ENCODE measurements at places on chromosomes 5 and 9.

GRCh38 chr5:126926187-126926586 is 104.2 kb downstream of the MARCHF3 start:
- H3K4me3 ChIP-seq, result no peak overlapping the region
- H3K27ac ChIP-seq, result no peak overlapping the region
- no peak for DNase-seq
- H3K4me1 ChIP-seq, result no peaks in the 10 kb centered on the region
- H3K27me3 ChIP-seq, result no peaks in the 10 kb centered on the region

GRCh38 chr5:40227366-40227765 is 452.3 kb upstream of the PTGER4 start:
- H3K4me1 ChIP-seq, result no peaks in the 10 kb centered on the region
- no peaks in the 10 kb centered on the region for H3K27me3 ChIP-seq
- no peak overlapping the region for H3K4me3 ChIP-seq

DNA sequence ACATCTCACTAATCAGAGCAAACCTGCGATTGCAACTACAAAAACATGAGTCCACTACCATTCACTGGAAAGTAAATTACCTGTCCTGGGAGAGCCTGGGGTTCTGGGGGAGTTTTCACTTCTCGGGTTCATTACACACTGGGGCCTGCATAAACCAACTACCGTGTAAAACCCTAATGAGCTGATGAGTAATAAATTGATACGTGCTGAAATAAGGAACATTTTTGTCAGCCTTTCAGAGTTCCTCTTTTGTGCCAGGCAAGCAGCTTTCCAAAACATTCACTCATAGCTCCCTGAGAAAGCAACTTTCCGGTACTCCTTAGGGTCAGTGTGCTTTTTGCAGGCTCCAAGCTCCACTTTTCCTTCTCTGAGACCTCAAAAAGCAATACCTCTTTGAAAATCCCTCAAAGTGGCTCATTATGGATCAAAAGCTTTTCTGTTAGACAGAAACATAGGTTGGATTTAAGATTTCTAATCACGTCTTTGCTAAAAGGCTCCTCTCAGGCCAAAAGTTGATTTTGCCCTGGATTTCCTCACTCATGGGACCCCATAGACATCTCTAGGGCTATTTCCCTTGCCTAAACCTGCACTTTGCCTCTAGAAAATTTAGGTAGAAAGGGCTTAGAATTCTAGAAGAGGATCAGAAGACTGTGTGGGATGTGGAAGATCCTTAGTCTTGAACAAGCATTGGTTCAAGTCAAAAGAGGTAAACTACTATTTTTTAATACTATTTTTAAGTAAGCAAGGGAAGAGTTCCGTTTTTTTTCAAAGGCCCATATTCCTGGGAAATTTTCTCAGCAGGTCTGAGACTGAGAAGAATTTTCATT is 74.8 kb downstream of the ST8SIA4 start:
- no peaks in the 10 kb centered on the region for H3K36me3 ChIP-seq
- DNase-seq, result no peak
- H3K27ac ChIP-seq, result peak overlapping the region; percentile 53
- H3K4me1 ChIP-seq, result peaks cover 13% of the 10 kb centered on the region

DNA sequence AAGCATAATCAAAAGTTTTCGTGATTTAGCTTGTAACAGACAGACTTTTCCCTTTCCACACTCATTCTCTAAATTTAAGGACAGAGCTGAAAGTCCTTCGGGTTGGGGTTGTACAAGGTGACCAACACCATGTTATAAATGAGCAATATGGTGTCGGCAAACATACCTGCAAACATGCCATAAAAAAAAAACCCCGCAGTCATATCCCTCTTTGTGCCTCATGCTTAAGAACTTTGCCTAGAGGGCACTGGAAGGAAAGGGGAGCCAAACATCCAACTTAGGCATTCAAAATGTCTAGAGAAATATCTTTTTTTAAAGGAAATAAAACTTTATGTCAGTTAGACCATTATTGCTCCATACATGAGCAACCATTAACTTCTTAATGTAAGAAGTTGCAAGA is 73.2 kb downstream of the TLE1 start:
- H3K27ac ChIP-seq, result no peak overlapping the region
- no peaks in the 10 kb centered on the region for H3K27me3 ChIP-seq
- H3K4me1 ChIP-seq, result peaks cover 7% of the 10 kb centered on the region
- peaks cover 13% of the 10 kb centered on the region for H3K36me3 ChIP-seq
- no peak overlapping the region for H3K4me3 ChIP-seq
- no peak for DNase-seq

DNA sequence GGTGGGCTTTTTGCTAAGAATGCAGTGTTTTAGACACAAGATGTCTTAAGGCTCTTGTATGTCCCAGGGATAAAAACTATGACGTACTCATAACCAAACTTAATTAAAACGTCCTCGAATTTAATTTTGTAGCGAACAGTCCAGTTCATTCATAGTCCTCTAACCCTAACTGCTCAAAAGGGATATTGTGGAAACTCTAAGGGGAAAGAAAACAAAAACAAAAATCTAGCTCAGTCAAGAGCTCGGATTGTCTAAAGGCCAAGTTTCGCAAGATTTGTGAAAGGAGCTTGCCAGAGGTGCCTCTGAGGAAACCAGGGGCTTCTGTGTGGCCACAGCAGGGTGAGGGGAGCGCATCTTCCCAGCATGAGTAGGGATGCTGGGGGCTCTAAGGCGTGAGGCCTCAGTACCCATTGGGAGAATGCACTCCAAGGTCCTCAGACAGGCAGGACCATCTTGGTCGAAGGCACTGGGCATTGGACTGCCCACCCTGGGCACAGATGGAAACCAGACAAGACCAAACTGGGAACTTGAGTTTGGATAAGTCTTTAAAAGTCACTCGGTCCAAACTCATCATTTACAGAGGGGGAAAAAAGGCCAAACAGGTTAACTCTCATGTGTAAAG is 71.8 kb downstream of the PRRT1B start:
- peaks cover 6% of the 10 kb centered on the region for H3K4me1 ChIP-seq
- no peaks in the 10 kb centered on the region for H3K27me3 ChIP-seq
- peaks cover 98% of the 10 kb centered on the region for H3K36me3 ChIP-seq
- no peak overlapping the region for H3K27ac ChIP-seq
- no peak for DNase-seq

- H3K4me3 ChIP-seq, result no peak overlapping the region
- DNase-seq, result no peak
- no peaks in the 10 kb centered on the region for H3K36me3 ChIP-seq
Measured at GRCh38 chr5:43357878-43358281, 44.7 kb upstream of the HMGCS1 start.

DNA sequence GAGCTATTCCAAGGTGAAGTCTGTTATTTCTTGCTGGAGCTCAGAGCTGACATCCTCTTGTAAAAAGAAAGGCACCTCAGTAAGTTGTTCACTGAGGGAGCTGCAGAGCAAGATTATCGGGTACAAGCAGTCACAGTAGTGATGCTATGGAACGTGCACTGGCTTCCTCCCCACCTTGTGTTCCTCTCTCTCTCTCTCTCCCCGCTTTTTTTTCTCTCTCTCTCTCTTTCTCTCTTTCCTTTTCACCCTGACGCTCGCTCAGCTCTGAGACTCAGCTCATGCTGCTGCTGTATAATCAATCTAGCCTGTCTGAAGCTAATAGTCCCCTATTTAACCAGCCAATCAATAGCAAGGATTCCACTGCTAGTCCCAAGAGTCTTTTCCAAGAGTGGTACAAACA is 587.6 kb upstream of the CDH18 start:
- H3K4me3 ChIP-seq, result no peak overlapping the region
- no peaks in the 10 kb centered on the region for H3K27me3 ChIP-seq
- H3K4me1 ChIP-seq, result no peaks in the 10 kb centered on the region
- DNase-seq, result no peak

DNA sequence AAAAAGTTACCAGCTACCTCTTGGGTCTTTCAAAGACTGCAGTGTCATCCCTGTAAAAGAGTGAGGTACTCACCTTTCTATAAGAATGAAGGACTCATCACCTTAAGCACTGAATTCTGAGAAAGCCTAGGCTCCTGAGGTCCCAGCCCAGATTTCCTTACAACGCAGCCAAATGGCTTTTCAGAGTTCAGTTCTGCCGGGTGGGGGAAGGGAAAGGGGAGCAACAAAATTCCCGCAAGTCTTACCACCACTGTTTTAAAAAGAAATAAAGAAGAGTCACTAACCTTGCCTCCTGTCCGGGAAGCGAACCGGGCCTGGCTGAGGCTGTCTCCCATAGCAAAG is 373 bp downstream of the ADAMTS12 start:
- H3K4me3 ChIP-seq, result peak overlapping the region; percentile 52
- no peak for DNase-seq
- H3K4me1 ChIP-seq, result peaks cover 6% of the 10 kb centered on the region
- H3K36me3 ChIP-seq, result no peaks in the 10 kb centered on the region

DNA sequence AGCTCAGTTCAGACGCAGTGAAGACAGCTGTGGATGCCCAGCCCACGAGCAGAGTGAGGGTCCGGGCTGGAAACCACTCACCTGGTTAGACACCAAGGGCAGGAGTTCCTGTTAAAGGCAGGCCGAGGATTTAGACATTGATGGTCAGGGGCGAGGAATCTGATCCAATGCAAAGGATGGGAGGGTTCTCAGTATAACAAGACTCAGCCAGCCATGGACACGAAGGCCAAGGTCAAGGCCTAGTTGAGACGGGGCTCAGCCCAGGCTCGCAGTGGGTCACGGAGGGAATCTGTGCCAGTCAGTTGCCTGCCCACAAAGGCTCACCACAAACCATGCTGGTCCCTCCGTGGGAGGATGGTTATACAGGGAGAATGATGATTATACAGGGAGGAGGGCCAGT is 63.3 kb upstream of the FCN1 start:
- DNase-seq, result peak; percentile 40
- H3K4me1 ChIP-seq, result no peaks in the 10 kb centered on the region
- no peaks in the 10 kb centered on the region for H3K27me3 ChIP-seq
- no peak overlapping the region for H3K4me3 ChIP-seq
- no peaks in the 10 kb centered on the region for H3K36me3 ChIP-seq

Measured in upper lobe of right lung (tissue), 1 donor.